GM12892 (cell line): ENCODE measurements at places on chromosomes 7 and 10.

- DNase-seq: no peak
These were observed 2.4 kb upstream of the NKX6-2 start for GRCh38 chr10:132788180-132788830.

DNA sequence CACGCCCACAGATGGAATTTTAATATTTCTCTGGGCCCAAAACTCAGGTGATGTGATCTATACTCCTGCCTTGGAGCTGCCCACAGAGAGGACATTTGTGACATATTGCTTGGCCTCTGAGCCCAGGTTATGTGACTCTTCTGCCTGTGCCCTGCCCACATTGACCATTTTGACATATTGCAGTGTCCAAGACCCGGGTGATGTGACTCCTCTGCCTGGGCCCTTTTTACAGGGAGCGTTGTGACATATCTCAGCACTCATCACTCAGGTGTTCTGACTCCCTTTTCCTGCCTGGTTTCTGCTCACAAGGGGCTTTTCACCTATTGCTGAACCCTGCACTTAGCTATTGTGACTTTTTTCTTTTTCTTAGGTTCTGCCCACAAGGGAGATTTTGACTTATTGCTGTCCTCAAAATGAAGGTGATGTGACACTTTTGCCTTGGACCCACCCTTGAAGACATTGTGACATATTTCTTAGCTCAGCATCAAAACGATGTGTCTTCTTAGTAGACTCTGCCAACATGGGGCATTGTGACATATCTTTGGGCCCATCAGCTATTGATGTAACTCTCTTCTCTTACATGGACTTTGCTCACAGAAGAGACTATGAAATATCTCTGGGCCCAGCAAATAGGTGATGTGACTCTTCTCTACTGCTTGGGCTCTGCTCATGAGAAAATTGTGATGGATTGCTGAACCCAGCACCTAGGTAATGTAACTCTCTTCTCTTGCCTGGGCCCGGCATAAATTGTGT is 11.0 kb upstream of the ZNF107 start:
- DNase-seq: no peak

DNA sequence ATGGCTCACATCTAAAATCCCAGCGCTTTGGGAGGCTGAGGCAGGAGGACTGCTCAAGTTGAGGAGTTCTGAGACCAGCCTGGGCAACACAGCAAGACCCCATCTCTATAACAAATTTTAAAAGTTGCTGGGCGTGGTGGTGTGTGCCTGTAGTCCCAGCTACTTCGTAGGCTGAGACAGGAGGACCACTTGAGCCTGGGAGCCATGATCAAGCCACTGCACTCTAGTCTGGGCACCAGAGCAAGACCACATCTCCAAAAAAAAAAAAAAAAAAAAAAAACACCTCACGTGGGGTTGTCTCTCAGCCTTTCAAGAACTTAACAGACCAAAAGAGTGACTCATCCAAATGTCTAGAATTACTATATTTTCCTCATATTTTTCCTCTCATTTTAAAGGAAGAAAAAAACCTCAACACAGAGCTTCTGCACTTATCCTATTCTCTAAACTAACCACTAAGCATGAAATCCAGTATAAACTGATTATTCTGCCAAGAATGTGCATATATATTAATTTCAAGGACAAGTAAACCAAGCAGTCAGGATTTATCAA is 46.3 kb downstream of the CUL2 start:
- DNase-seq: no peak

- no peak for DNase-seq
These were observed 833.5 kb downstream of the XPNPEP1 start for GRCh38 chr10:109089779-109090178.

DNA sequence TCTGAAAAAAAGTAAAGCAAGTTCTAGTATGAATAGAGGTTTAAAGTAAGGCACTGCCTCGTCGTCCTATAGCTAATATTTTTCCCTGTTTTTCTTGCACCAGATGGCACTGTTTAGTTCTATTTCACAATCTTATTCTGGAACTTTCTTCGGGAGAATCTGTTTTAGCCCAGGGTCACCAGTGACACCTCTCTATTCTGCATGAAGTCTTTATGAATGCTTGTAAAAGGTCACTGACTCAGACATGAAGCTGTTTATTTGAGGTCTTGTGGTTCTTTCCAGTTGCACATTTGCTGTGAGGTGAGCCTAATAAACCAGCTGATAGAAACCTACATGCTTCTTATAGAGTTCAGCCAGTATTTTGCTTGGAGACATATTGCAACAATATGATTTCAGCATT is 444.3 kb downstream of the AUTS2 start:
- DNase-seq: no peak

GRCh38 chr10:2953495-2953894 is 113.9 kb upstream of the PFKP start:
- no peak for DNase-seq

GRCh38 chr10:87635498-87636312 is 24.0 kb upstream of the PAPSS2 start:
- no peak for DNase-seq

DNA sequence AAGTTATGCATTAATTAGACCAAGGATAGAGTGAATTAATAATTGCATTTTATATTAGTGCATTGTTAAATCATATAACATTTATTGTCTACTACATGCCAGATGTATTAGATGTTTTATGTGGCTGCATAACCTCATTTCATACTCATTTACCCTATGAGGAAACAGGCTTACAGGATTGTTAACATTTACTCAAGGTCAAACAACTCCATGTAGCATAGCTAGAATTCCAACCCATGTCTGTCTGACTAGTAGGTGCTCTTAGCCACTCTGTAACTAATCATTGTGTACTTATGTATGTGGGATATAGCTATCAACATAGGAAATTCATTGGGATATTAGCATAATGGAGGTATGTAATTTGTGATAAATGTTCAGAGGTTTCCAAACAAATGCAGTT is 46.3 kb downstream of the PHYHIPL start:
- no peak for DNase-seq

DNA sequence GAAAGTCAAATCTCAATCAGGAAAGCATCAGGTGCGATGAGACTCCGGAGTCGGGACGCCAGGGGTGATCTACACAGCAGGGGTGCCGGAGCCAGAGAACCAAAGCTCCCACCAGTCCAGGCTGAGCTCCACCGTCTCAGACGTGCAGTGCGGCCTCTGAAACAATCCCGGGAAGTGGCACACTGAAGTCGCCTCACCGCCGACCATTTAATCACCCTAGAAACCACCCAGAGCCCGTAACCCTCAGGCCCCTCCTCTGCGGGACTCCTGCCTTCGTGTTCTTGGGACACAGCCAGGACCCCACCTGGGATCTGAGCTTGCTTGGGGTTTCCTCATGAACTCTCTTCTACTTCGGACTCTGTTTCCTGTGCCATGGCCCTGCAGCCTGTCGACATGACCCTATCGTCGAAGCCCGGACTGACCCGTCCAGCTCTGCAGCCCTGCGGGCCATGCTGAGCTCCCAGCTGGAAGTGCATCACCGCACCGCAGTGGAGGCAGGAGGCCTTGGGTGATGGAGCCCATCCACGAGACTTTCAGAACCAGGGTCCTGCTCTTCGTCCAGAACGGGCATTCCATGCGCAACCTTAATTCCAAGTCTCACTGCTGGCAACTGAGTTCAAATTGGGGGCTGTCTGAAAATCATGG is 266.4 kb downstream of the PTPRN2 start:
- no peak for DNase-seq

GRCh38 chr10:22479419-22479818 is 134.1 kb downstream of the SPAG6 start:
- no peak for DNase-seq

DNA sequence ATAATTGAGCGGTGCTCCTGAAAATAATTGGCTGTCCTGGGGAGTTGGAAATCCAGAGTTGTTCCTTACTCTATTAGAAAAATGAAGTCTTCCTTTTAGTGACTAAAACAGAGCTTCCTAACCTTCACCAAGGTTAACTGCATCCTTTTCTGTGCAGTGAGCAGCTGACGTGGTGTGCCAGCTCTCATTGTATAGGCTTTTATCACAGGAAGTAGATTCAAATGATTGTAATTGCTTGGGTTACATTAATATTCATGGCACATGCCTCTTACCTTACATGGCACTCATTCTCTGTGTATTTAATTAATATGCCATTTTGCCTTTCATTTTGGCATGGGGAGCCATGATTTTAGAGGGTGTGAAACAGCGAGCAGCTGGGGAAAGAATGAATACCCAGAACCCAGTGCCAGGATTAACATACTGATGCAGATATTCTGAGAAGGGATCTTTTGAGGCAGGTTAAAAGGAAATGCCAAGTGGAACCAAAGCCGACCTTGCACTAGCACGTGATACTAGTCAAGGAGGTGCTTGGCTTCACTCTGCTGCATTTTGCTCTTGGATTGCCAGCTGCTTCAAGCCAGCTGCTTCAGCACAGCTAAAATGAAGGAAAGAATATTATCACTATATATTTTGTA is 115.3 kb downstream of the ST7 start:
- DNase-seq: no peak

GRCh38 chr10:36281831-36282331 is 639.8 kb upstream of the FZD8 start:
- DNase-seq: no peak

- DNase-seq: no peak
These were observed 52.8 kb downstream of the PWWP2B start for GRCh38 chr10:132449811-132450181.

DNA sequence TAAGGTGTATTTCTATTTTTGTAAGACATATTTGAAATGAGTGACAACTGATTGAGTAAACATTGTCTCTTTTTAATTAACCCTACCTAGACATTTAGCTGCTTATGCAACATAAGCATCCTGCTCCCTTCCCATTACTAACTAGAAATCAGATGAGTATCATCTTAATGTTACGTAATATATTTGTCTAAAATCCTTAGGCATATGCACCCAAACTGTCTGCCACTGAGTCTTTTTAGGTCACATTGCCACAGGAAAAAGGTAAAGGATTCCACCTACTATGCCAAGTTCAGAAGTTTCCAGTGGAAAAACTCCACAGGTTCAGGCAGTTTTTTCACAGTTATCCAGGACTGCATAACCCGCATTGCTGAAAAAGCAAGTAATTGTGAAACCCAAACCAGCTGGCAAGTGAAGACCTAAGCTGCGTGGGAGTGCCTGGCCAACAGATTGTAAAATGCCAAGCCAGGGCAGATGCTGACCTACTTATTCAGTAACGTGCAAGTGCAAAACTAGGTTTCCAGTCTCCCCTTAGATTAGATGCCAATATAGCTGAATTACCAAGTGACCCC is 983.7 kb downstream of the GATA3 start:
- no peak for DNase-seq

DNA sequence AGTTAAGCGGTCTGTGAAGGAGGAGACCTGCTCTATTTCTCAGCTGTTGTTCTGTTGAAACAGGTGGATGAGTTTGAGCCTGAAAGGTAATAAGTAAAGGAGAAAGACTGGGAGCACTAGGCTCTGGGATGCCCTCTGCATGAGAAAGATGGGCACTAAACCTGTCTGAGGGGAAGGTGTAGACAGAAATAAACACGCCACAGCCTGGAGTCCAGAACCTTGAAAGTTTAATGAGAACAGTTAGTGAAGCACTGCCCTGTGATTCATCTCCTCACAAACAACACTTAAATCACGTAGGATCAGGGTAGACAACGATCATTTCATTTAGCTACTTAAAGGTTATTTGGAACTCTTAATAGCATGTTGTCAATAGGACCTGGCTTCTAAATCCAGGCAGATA is 193.1 kb downstream of the PHTF2 start:
- DNase-seq: no peak

GRCh38 chr7:109456116-109456515 is 886.4 kb downstream of the DNAJB9 start:
- DNase-seq: no peak

DNA sequence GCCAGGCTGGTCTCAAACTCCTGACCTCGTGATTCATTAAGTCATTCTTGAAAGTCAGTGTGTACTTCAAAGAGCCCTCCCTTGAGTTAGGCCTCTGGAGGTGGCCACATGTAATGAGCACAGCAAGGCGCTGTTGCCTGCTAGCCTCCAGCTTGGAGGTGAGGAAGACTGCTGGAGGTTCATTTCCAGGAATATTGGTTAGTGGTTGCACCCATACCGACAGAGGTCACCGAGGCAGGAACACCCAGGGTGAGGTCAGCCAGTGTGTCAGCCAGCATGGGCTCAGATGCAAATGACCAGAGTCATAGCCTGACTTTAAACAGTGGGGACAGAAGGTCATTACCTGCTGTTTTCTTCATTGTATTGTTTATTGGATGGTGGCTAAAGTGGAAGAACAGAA is 85.0 kb downstream of the PLPP4 start:
- no peak for DNase-seq

- no peak for DNase-seq
These were observed 570 bp downstream of the BMS1 start for GRCh38 chr10:42783181-42783549.

GRCh38 chr10:75655791-75656451 is 224.5 kb downstream of the LRMDA start:
- no peak for DNase-seq

GRCh38 chr10:127576740-127577161 is 27.6 kb downstream of the NPS start:
- no peak for DNase-seq

DNA sequence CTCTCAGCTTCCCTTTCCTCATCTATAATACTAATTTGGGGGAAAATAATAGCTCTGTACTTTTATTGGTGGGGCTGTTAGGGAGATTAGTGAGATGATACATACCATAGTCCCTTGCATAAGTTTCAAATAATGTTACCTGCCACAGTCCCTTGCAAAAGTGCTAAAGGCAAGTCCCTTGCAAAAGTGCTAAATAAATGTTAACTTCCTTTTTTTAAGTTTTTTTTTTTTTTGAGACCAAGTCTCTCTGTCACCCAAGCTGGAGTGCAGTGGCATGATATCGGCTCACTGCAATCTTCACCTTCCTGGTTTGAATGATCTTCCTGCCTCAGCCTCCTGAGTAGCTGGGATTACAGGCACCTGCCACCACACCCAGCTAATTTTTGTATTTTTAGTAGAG is 43.4 kb upstream of the SRGN start:
- no peak for DNase-seq

GRCh38 chr7:128236924-128237586 is 4.0 kb upstream of the LEP start:
- DNase-seq: no peak

DNA sequence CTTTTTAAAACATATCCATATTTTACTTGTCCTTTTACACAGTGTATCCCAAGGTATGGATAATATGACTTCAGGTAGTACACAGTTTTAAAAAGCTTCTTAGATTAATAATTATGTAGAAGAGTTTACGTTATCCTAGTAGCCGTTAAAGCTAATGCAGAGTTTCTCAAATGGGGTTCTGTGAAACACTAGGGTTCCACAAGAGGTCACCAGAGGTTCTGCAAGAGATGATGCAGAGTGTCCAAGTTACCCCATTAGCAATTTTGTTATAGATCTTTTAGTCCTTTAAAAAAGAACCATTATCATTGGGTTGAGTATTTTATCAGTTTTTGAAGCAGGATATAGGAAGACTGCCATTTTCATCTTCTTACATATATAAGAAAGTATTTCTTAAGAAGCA is 298.9 kb upstream of the HPS1 start:
- DNase-seq: no peak

GRCh38 chr10:17980846-17981565 is 29.3 kb downstream of the SLC39A12 start:
- no peak for DNase-seq

- DNase-seq: no peak
These were observed 128.0 kb upstream of the C1GALT1 start for GRCh38 chr7:7054252-7054830.
